ENCODE measurements at places on chromosomes 4 and X. TPM values are rescaled to one million over a fixed set of nuclear protein-coding genes. Genes with fewer than 3 reads are reported as not detected.

GRCh38 chr4:86446996-86447395 lies 87.1 kb upstream of the MAPK10 start:
- no peak overlapping the region for H3K27ac ChIP-seq
- DNase-seq = peak; percentile 69
- no peak overlapping the region for H3K4me3 ChIP-seq
- peaks cover 7% of the 10 kb centered on the region for H3K4me1 ChIP-seq
- H3K36me3 ChIP-seq = peaks cover 11% of the 10 kb centered on the region
- no peaks in the 10 kb centered on the region for H3K27me3 ChIP-seq

DNA sequence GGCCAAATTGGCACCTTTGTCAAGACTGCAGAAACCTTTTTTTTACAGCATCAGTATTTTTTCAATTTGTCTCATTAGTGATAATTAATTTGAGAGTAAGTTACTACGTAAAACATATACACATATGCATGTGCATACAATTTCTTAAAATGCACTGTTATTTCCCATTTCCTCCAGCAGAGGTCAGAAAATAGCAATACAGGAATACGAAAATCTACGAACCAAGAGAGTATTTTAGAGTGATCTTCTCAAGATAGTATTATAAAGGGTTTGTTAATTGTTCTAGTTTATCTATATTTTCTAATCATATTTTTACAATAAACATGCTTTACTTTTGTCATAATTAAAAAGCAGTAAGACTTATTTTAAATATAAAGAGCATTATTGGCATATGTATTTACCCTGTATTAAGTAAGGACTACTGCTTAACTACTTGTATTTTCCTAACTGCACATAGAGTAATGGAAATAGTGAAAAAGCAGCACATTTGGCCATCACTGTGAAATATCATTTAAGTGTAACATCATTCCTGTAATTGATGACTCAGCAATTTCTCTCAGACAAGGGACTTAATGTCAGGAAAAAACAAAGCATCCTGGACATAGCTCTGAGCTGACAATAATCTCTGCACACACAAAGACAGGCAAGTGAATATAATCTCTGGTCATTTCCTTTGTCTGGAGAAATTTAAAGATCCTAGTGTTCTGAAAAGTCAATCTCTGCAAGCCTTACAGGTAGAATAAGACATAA lies 45.6 kb downstream of the MAOB start:
- no peak for DNase-seq
- no peak overlapping the region for H3K4me3 ChIP-seq
- no peaks in the 10 kb centered on the region for H3K4me1 ChIP-seq
- H3K27ac ChIP-seq = no peak overlapping the region
- H3K36me3 ChIP-seq = no peaks in the 10 kb centered on the region

- no peaks in the 10 kb centered on the region for H3K4me1 ChIP-seq
- H3K27me3 ChIP-seq = no peaks in the 10 kb centered on the region
- no peak overlapping the region for H3K4me3 ChIP-seq
- peak; percentile 61 for DNase-seq
- no peaks in the 10 kb centered on the region for H3K36me3 ChIP-seq
Measured at GRCh38 chrX:30949554-30949953, 60.5 kb upstream of the TAB3 start.

Gene MMRN1
- total RNA-seq = not detected
